Endothelial cell of umbilical vein (primary cell): ENCODE measurements at places on chromosomes 13 and 19. TPM values are rescaled to one million over a fixed set of nuclear protein-coding genes. Genes with fewer than 3 reads are reported as not detected.

APC2 gene
- 0.04 and 0.23 TPM in 2 replicates for total RNA-seq

ZNF525 gene
- total RNA-seq: 3.7 and 3.8 TPM in 2 replicates

CYP2A7 gene
- not detected in 2 replicates for total RNA-seq

ZNF730 gene
- total RNA-seq: 3.0 and 4.2 TPM in 2 replicates

- no peak for DNase-seq
Observed at GRCh38 chr19:33054623-33055022, 10.1 kb downstream of the RHPN2 start.

GRCh38 chr13:36706755-36707154 is 32.9 kb downstream of the SERTM1 start:
- no peak for DNase-seq

GRCh38 chr13:20140487-20140886 is 20.4 kb downstream of the GJA3 start:
- DNase-seq: no peak
